ENCODE measurements at places on chromosomes 4 and X.

GRCh38 chr4:145565328-145565727, 53.9 kb upstream of the MMAA start:
- H3K27me3 ChIP-seq = no peaks in the 10 kb centered on the region
- no peak overlapping the region for H3K27ac ChIP-seq
- no peaks in the 10 kb centered on the region for H3K4me1 ChIP-seq
- no peaks in the 10 kb centered on the region for H3K36me3 ChIP-seq
- no peak for DNase-seq

DNA sequence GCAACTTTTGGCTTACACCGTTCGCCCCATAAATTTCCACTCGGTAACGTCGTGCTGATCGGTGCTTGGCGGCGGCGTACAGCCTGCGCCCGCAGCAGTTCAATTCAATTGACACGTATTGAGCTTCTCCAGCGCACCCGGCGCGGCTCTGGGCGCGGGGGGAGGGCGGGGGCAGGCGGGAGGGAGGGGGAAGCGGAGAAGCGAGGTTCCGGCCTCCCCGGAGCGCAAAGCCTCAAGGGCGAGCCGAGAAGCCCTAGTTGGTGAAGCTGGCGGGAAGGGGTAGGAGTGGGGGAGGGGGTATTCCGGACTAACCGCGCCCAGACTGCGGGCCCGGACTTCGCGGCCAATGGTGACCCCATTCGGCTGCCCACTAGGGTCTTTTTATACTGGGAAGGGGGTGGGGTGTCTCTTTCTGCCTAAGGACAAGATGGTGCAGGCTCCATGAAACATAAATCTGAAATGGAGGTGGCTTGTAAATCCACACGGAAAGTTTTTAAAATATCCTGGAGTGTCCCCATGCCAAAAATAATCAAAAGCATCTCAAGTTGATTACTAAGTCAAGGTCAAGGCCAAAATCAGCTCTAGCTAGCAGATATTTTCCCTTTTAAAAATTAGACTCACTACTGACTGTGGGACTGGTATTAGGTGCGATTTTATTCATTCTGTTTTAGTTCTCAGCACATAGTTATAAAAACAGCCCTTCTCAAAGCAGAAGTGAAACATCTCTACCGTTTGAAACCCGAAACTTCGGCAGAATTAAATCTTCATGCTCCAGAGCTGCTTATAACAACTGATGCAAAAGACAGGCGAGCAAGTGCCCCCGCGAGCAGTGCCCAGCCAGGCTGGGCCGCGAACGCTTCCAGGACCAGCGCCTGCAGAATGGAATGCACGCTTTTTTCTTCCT, 1.5 kb upstream of the BCOR start:
- peak overlapping the region; percentile 58 for H3K27ac ChIP-seq
- H3K4me1 ChIP-seq = peaks cover 38% of the 10 kb centered on the region
- H3K36me3 ChIP-seq = no peaks in the 10 kb centered on the region
- peak overlapping the region; percentile 52 for H3K4me3 ChIP-seq

DNA sequence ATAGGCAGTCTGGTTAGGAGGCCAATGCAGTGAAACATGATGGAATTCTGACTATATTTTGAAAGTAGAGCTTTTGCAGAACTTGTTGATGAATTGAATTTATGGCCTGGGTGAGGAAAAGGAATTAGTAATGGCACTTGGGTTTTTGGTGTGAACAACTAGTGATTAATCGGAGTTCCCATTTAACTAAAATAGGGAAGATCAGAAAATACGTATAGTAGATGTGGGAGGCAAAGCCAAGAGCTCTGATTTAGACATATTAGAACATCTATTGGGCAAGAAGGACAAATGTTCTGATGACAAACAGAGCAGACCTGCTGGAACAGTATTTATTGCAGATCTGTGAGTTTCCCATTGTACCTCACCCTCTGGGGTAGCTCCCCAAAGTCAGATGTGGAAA, 12.3 kb upstream of the NDP start:
- H3K4me3 ChIP-seq = no peak overlapping the region
- H3K27ac ChIP-seq = no peak overlapping the region
- no peaks in the 10 kb centered on the region for H3K4me1 ChIP-seq
- no peak for DNase-seq
- no peaks in the 10 kb centered on the region for H3K36me3 ChIP-seq

- H3K4me3 ChIP-seq = no peak overlapping the region
- H3K36me3 ChIP-seq = no peaks in the 10 kb centered on the region
- H3K4me1 ChIP-seq = no peaks in the 10 kb centered on the region
- H3K27me3 ChIP-seq = no peaks in the 10 kb centered on the region
- DNase-seq = no peak
- H3K27ac ChIP-seq = no peak overlapping the region
These were observed 1351.2 kb downstream of the STIM2 start for GRCh38 chr4:28211676-28212470.

DNA sequence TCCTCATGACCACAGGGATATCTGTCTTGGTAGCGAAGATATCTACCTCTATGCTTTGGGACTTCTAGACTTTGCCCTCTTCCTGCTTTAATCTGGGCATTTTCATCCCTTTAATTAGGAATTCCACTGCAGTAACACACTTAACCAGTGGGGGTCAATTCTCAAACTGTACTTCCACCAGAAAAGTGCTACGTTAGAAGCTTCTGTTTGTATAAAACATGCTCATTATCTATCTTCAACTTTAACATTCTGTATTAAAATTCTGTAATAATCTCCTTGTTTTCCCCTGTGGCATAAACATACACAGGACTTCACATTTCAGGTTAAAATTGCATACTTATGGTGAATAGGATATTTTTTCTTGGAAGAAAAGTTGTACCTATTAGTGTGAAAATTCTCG, 105.6 kb downstream of the AMMECR1 start:
- no peaks in the 10 kb centered on the region for H3K36me3 ChIP-seq
- no peaks in the 10 kb centered on the region for H3K27me3 ChIP-seq
- no peak overlapping the region for H3K4me3 ChIP-seq
- DNase-seq = no peak

DNA sequence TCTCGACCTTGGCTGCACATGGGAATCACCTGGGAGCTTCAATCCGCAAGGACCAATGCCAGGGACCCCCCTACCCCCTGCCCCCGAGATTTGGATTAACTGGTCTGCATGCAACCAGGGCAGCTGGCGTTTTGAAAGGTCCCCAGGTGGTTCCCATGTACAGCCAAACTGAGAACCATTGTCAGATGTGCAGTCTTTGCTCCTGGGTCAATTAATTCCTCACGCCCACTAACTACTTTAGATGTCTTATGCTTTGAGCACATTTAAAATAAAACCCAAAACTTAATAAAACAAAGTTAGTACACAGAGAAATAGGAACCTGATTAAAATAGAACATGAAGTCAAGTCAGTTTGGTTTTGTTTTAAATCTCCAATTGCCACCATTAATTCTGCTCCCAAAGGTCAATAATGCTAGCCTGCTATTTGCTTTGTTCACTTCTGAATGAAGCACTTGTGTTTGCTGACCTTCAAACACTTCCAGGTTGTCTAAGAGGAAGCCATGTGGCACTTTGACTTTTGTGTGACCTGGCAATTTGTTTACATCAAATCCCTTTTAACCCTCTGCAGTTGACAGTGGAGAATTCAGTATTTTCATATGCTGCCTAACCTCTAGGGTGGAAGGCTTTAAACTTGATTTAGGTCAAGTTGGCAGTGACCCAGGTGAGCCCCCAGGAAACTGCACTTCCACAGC, 27.2 kb upstream of the TMSB4X start:
- H3K4me1 ChIP-seq = peaks cover 37% of the 10 kb centered on the region
- H3K27ac ChIP-seq = no peak overlapping the region
- H3K27me3 ChIP-seq = no peaks in the 10 kb centered on the region
- no peaks in the 10 kb centered on the region for H3K36me3 ChIP-seq
- H3K4me3 ChIP-seq = no peak overlapping the region
- no peak for DNase-seq

GRCh38 chrX:47515941-47516665, 33.1 kb upstream of the ZNF41 start:
- no peak overlapping the region for H3K27ac ChIP-seq
- H3K36me3 ChIP-seq = no peaks in the 10 kb centered on the region
- DNase-seq = no peak
- peaks cover 3% of the 10 kb centered on the region for H3K27me3 ChIP-seq
- H3K4me3 ChIP-seq = no peak overlapping the region
- peaks cover 5% of the 10 kb centered on the region for H3K4me1 ChIP-seq

DNA sequence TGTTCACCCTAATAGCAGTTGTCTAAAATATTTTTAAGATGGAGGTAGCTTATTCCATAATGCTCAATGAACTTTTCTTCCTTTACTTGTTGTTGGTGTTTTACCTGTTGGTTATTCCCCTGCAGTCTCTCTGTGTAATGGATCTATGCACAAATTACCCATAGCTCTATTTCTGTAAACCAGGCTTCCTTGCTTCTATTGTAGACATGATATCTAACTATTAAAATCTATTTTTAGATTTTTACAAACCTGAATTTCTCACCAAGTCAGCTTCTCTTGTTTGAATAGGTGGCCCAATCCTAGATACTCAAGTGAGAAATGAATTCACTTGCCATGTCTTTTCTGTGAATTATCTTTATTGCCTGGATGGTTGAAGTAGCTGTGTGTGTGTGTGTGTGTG, 24.8 kb downstream of the BMP2K start:
- no peak overlapping the region for H3K27ac ChIP-seq
- no peaks in the 10 kb centered on the region for H3K27me3 ChIP-seq

DNA sequence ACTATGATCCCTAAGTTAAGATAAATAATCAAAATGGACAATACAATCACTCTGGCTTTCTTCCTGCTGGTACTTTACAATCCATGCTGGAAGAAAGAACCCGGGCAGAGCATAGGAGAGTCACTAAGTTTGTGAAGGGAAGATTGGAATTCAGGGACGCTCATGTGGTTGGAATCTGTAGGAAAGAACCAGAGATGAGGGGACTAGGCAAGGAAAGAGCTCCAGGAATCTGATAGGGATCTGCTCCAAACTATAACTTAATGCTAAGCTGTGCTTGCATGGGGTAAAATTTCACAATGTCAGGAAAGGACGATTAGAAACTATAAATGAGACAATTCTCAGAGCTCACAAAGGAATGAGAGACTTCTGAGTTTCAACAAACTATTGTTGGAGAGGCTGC, 167.5 kb downstream of the ADGRA3 start:
- no peak overlapping the region for H3K4me3 ChIP-seq
- H3K4me1 ChIP-seq = no peaks in the 10 kb centered on the region
- H3K36me3 ChIP-seq = no peaks in the 10 kb centered on the region
- no peaks in the 10 kb centered on the region for H3K27me3 ChIP-seq
- no peak for DNase-seq
- H3K27ac ChIP-seq = no peak overlapping the region

DNA sequence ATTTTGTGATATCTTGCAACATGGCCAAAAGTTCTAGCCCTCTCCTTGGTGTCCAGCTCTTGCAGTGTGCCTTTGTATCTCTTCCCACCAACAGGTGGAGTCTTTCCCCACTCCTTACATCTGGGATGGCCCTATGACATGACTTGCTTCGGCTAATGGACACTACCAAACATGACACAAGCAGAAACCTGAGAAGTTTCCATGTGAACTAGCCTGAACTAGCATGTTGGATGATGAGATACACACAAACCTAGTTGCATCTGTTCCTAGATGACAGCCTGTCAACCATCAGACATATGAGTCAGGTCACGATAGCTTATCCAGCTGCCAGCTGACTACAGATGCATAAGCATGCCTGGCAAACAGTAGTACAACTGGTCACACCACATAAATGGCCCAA, 207.5 kb upstream of the FTHL17 start:
- no peak overlapping the region for H3K4me3 ChIP-seq
- no peak for DNase-seq
- H3K36me3 ChIP-seq = no peaks in the 10 kb centered on the region

DNA sequence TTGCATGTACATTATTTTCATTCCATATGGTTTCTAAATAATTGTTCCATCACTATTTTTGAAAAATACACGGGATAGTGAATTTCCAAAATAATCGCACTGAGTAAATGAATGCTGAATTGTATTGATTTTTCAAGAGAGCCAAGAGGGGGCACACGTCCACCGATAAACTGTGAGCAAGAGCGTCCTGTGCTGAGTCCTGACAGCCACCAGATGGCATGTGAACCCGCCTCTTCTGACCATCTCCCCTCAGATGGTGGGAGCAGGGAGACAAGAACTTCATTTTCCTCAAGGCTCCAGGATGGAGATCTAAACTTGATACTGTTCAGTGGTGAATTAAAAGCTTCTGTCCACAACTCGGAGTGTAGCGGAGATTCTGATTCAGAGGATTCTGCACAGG, 30.6 kb upstream of the IL9R start:
- no peaks in the 10 kb centered on the region for H3K36me3 ChIP-seq
- no peak overlapping the region for H3K27ac ChIP-seq
- H3K4me1 ChIP-seq = no peaks in the 10 kb centered on the region
- H3K4me3 ChIP-seq = no peak overlapping the region
- DNase-seq = peak; percentile 88
- H3K27me3 ChIP-seq = no peaks in the 10 kb centered on the region

DNA sequence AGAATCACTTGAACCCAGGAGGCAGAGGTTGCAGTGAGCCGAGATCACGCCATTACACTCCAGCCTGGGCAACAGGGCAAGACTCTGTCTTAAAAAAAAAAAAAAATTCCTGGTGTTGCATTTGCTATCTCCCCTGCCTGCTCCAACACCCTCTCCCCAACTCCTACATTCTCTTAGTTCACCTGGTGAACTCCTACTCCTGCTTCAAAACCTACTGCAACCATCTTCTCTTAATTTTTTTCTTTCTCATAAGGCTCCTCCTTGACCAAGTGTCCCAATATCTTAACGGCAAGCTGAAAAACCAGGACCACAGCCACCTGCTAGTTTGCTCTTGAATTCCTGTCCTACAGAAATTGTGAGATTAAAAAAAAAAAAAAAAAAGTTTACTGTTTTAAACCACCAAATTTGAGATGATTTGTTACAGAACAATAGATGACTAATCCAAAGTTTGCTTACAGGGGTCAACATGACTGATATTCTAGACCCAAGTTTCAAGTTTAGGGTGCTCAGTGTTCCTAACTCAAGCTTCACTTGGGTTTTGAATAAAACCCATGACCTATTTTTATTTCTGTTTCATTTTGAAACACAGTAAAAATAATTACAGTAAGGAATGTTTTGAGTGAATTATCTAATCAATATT, 13.1 kb upstream of the ANXA5 start:
- H3K36me3 ChIP-seq = no peaks in the 10 kb centered on the region
- no peak for DNase-seq
- peaks cover 3% of the 10 kb centered on the region for H3K27me3 ChIP-seq
- peaks cover 6% of the 10 kb centered on the region for H3K4me1 ChIP-seq
- no peak overlapping the region for H3K27ac ChIP-seq
- H3K4me3 ChIP-seq = no peak overlapping the region

- no peaks in the 10 kb centered on the region for H3K4me1 ChIP-seq
- no peak overlapping the region for H3K27ac ChIP-seq
- no peaks in the 10 kb centered on the region for H3K36me3 ChIP-seq
- H3K27me3 ChIP-seq = peaks cover 4% of the 10 kb centered on the region
These were observed 253.6 kb downstream of the PPP1R2C start for GRCh38 chrX:42524379-42524778.

- peaks cover 22% of the 10 kb centered on the region for H3K36me3 ChIP-seq
- H3K4me3 ChIP-seq = no peak overlapping the region
- H3K27ac ChIP-seq = no peak overlapping the region
- H3K4me1 ChIP-seq = peaks cover 8% of the 10 kb centered on the region
- no peaks in the 10 kb centered on the region for H3K27me3 ChIP-seq
These were observed 11.7 kb downstream of the COQ2 start for GRCh38 chr4:83272900-83273299.

- no peaks in the 10 kb centered on the region for H3K27me3 ChIP-seq
- no peak overlapping the region for H3K27ac ChIP-seq
- H3K4me1 ChIP-seq = peaks cover 7% of the 10 kb centered on the region
- DNase-seq = no peak
- H3K4me3 ChIP-seq = no peak overlapping the region
- peaks cover 3% of the 10 kb centered on the region for H3K36me3 ChIP-seq
These were observed 11.2 kb downstream of the NEK1 start for GRCh38 chr4:169601016-169601771.

GRCh38 chr4:87547016-87547708, 18.0 kb upstream of the SPARCL1 start:
- no peak for DNase-seq
- H3K27ac ChIP-seq = no peak overlapping the region
- H3K4me1 ChIP-seq = no peaks in the 10 kb centered on the region
- H3K4me3 ChIP-seq = no peak overlapping the region
- H3K27me3 ChIP-seq = no peaks in the 10 kb centered on the region
